ENCODE measurements at places on chromosomes 2 and 18. TPM values are rescaled to one million over a fixed set of nuclear protein-coding genes. Genes with fewer than 3 reads are reported as not detected.

- H3K4me3 ChIP-seq, result no peak overlapping the region
- H3K4me1 ChIP-seq, result no peaks in the 10 kb centered on the region
- H3K36me3 ChIP-seq, result no peaks in the 10 kb centered on the region
- no peaks in the 10 kb centered on the region for H3K27me3 ChIP-seq
- DNase-seq, result no peak
- H3K27ac ChIP-seq, result no peak overlapping the region
These were observed 198.2 kb upstream of the SPRED2 start for GRCh38 chr2:65630643-65631042.

GRCh38 chr2:106139238-106139935, 54.7 kb downstream of the UXS1 start:
- DNase-seq, result no peak
- no peaks in the 10 kb centered on the region for H3K27me3 ChIP-seq
- H3K4me1 ChIP-seq, result peaks cover 1% of the 10 kb centered on the region

GRCh38 chr18:34990597-34990996, 50.6 kb upstream of the MAPRE2 start:
- no peak overlapping the region for H3K27ac ChIP-seq
- peak; percentile 52 for DNase-seq
- no peaks in the 10 kb centered on the region for H3K36me3 ChIP-seq
- peaks cover 5% of the 10 kb centered on the region for H3K4me1 ChIP-seq

GRCh38 chr18:7559709-7560319, 7.3 kb upstream of the PTPRM start:
- no peak overlapping the region for H3K27ac ChIP-seq
- H3K4me3 ChIP-seq, result no peak overlapping the region

- no peak for DNase-seq
- no peak overlapping the region for H3K27ac ChIP-seq
- no peaks in the 10 kb centered on the region for H3K36me3 ChIP-seq
- no peaks in the 10 kb centered on the region for H3K4me1 ChIP-seq
- H3K4me3 ChIP-seq, result no peak overlapping the region
These were observed 8.7 kb upstream of the CRYGA start for GRCh38 chr2:208172125-208172524.

GRCh38 chr2:142694282-142694681, 183.2 kb upstream of the KYNU start:
- no peaks in the 10 kb centered on the region for H3K27me3 ChIP-seq
- H3K36me3 ChIP-seq, result no peaks in the 10 kb centered on the region
- no peaks in the 10 kb centered on the region for H3K4me1 ChIP-seq

- H3K4me3 ChIP-seq, result no peak overlapping the region
- no peak for DNase-seq
- no peaks in the 10 kb centered on the region for H3K36me3 ChIP-seq
These were observed 18.8 kb upstream of the EPHA4 start for GRCh38 chr2:221590861-221591365.

GRCh38 chr18:48929941-48930713, 20.6 kb downstream of the SMAD7 start:
- H3K36me3 ChIP-seq, result no peaks in the 10 kb centered on the region
- no peak overlapping the region for H3K4me3 ChIP-seq
- H3K4me1 ChIP-seq, result peaks cover 3% of the 10 kb centered on the region
- H3K27ac ChIP-seq, result peak overlapping the region; percentile 41
- H3K27me3 ChIP-seq, result no peaks in the 10 kb centered on the region

GRCh38 chr2:68579689-68580088, 63.7 kb upstream of the PROKR1 start:
- no peaks in the 10 kb centered on the region for H3K27me3 ChIP-seq
- H3K4me3 ChIP-seq, result no peak overlapping the region
- no peaks in the 10 kb centered on the region for H3K4me1 ChIP-seq
- no peak overlapping the region for H3K27ac ChIP-seq
- no peaks in the 10 kb centered on the region for H3K36me3 ChIP-seq

DNA sequence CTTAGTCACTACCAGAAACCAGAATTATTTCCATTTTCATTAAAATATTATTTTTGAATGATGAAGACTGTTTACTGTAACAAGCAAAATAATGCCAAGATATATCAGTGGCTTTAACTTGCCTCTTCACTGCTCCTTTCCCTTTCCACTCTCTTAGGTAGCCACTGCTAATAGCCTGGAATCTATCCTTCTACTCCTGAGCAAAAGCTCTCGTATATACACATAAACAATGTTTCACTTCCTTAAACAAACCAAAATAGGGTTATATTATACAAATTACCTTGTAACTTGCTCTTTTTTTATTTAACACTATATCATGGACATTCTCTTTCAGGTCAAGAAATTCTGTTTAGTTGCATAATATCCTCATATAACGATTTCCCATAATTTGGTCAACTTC, 20.8 kb downstream of the IMMT start:
- H3K27me3 ChIP-seq, result no peaks in the 10 kb centered on the region
- H3K27ac ChIP-seq, result no peak overlapping the region
- no peak for DNase-seq
- H3K4me1 ChIP-seq, result no peaks in the 10 kb centered on the region

- no peak overlapping the region for H3K4me3 ChIP-seq
- no peaks in the 10 kb centered on the region for H3K27me3 ChIP-seq
- no peaks in the 10 kb centered on the region for H3K4me1 ChIP-seq
- no peak for DNase-seq
These were observed 249.7 kb upstream of the OSR1 start for GRCh38 chr2:19607931-19608771.

DNA sequence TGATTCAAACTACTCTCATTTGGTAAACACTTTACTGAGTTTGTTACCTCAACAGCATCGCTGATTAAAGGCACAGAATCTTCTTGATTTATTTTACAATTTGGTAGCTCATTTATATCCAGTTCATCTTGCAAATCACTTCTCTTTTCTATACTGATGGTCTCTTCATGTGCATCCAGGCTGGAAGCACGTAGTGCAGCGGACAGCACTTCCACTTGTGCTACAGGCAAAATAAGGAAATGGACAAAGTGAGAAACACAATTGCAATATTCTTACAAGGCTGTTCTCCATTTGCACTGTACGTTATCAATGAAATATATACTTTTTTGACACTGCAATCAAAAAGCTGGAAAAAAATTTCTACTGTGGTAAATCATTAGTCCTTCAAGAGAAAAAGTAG, 51.0 kb downstream of the PPP4R1 start:
- peaks cover 13% of the 10 kb centered on the region for H3K4me1 ChIP-seq
- H3K36me3 ChIP-seq, result peaks cover 1% of the 10 kb centered on the region
- H3K4me3 ChIP-seq, result no peak overlapping the region
- no peak overlapping the region for H3K27ac ChIP-seq

DNA sequence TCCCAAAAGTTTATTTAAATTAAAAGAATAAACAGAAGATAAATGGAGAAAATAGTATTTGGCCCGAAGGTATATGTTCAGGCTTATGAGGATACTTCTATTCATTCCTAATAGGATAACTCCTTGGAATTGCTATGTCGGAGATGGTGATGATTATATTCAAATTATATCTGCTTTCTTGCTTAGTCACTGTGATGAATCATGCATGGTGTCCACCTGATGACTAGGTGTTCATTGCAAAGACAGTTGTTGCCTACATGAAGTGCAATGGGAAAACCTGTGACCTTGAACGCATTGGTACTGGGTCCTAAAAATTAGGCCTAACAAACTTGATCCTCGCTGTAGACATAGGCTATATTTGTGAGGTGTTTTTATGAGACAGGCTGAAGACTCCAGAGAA, 617.3 kb upstream of the ZEB2 start:
- H3K27me3 ChIP-seq, result no peaks in the 10 kb centered on the region
- no peak overlapping the region for H3K4me3 ChIP-seq
- no peak for DNase-seq
- no peaks in the 10 kb centered on the region for H3K36me3 ChIP-seq
- H3K27ac ChIP-seq, result no peak overlapping the region

DNA sequence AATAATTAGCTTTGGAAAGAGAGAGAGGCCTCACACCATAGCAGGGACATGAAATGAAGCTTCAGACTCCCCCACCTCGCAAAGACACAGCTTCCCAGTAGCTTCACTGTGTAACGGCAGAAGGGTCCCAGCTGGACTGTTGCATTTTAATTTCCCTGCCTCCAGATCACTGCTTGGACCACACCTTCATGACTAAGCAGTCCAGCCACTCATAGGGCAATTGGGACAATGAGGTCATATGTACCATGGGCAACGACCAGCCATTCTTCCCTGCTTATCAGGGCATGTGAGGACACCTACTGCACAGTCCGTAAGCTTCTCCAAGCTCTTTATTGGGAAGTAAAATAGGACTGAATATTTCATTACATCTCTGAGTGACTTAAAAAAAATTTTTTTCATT, 183.0 kb downstream of the MREG start:
- H3K27ac ChIP-seq, result peak overlapping the region; percentile 39
- H3K4me1 ChIP-seq, result peaks cover 11% of the 10 kb centered on the region
- H3K4me3 ChIP-seq, result no peak overlapping the region
- H3K27me3 ChIP-seq, result no peaks in the 10 kb centered on the region

- H3K4me3 ChIP-seq, result no peak overlapping the region
- no peaks in the 10 kb centered on the region for H3K27me3 ChIP-seq
- H3K36me3 ChIP-seq, result no peaks in the 10 kb centered on the region
- DNase-seq, result no peak
These were observed 278.7 kb downstream of the BCL2 start for GRCh38 chr18:63040788-63041410.

- H3K27me3 ChIP-seq, result no peaks in the 10 kb centered on the region
- H3K4me3 ChIP-seq, result no peak overlapping the region
- no peak for DNase-seq
- H3K36me3 ChIP-seq, result no peaks in the 10 kb centered on the region
These were observed 13.5 kb upstream of the ATP5MC3 start for GRCh38 chr2:175195012-175195411.

The PROC gene
- 0.58 TPM for total RNA-seq

The MGAT4A gene
- 65.8 TPM for total RNA-seq

The SLC38A11 gene
- 1.4 TPM for total RNA-seq

The IL1F10 gene
- not detected for total RNA-seq

The ANKAR gene
- total RNA-seq, result 27.2 TPM

The WIPF1 gene
- 107 TPM for total RNA-seq

The TCF4 gene
- 108 TPM for total RNA-seq

The NEU2 gene
- total RNA-seq, result not detected
